ENCODE measurements at places on chromosomes 7 and 10.

DNA sequence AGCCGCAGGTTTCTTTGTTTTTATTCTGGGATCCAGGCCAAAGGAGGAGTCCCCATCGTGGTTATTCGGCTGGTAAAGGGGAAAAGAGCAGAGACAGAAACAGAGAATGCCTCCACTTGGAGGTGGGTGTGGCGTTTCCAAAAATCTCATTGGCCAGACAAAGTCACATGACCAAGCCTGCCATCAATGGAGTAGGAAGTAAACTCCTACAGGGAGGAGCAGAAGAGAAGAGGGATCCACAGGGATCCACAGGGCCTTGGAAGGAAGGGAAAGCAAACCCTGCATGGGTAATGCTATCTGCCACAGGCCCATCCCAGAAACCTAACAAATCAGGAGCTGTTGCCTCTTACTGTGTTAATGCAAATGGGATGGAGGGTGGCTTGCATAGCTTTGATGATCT is 425.7 kb upstream of the GALNT17 start:
- no peak for DNase-seq

- no peak for DNase-seq
Observed at GRCh38 chr10:72061930-72062329, 26.4 kb downstream of the SPOCK2 start.

DNA sequence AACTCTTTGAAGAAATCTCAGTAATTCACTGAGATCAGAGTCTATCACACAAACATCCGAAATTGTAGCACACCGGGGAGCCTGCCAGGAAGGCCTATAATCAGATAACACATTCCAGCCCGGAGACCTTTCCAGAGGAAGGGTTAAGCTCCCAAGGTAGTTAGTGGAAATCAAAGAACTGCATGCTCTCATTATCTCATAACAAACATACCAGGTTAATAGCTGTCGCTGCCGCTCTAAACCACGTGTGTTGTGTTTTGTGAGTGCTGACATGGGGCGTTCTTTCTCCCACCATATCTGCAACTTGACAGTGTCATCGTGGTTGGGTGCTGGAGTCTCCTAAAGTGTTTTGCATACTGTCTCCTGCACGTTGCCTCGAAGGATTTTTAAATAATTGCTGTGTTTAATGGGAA is 120.7 kb upstream of the CARD11 start:
- no peak for DNase-seq

DNA sequence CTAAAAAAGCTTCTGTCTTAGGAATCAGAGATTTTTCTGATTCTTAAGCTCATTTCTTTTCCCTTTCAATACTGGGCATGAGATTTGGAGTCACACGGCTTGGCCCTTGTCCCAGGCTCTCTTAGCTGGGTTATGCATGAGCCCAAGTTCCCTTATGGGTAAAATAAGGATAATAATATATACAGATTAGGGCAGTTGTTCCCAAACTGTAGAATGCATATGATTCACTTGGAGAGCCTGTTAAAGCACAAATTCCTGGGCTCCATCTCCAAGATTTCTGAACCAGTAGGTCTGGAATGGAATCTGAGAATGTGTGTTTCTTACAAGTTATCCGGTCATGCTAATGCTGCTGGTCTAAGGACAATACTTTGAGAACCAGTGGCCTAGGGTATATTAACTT is 154.0 kb downstream of the REEP3 start:
- no peak for DNase-seq

- DNase-seq = no peak
Observed at GRCh38 chr7:119733127-119733879, 539.7 kb upstream of the KCND2 start.

All from ACHN (cell line).